Karpas-422 (cell line): ENCODE measurements at places on chromosomes 16 and 17.
A peak's percentile ranks its signal among the peaks of the same experiment; 100 is the strongest.

GRCh38 chr16:88477631-88478519 is 24.8 kb downstream of the ZFPM1 start:
- no peak overlapping the region for H3K4me3 ChIP-seq
- H3K4me1 ChIP-seq, result peaks cover 24% of the 10 kb centered on the region
- H3K36me3 ChIP-seq, result no peaks in the 10 kb centered on the region
- DNase-seq, result no peak
- no peaks in the 10 kb centered on the region for H3K27me3 ChIP-seq

DNA sequence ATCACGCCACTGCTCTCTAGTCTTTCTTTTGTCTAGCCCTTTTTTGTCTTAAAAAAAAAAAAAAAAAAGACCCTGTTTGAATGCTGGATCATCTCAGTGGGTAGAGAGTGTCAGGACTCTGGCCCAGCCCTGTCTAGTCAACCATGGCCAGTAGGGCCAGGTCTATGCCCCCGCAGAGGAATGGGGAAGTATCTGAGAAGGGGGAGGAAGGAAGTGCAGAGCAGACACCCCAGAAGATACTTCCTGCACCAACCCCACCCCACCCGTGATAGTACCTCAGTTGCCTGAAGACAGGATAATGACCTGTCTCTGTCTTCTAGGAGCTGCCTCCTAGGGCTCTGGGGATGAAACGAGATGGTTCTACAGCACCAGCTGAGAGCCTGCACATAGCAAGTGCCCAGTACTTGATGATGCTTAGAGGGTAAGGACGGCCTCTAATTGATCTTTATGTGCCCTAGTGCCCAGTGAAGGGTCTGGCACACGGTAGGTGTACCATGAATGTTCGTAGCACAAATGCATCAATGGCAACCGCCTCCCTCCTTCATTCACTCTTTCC is 55.4 kb downstream of the ABAT start:
- DNase-seq, result no peak
- no peaks in the 10 kb centered on the region for H3K4me1 ChIP-seq
- no peak overlapping the region for H3K27ac ChIP-seq
- H3K27me3 ChIP-seq, result no peaks in the 10 kb centered on the region
- H3K36me3 ChIP-seq, result no peaks in the 10 kb centered on the region

DNA sequence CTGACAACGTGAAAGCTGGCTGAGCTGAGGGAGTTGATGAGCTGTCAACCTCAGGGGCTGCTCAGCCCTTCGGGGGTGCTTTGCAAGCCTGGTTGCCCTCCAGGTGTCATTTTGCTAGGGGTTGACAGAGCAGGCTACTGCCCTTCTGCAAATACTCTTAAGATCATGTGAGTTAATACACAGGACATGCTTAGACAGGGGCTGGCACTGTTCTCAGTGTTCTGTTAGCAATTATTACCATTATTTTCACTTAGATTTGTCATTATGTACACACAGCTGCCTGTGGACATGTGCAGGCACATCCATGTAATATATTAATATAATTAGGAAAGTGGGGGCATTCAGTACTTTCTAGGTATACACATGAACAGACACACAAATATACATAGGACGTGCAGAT is 554.3 kb upstream of the HSBP1 start:
- no peaks in the 10 kb centered on the region for H3K36me3 ChIP-seq
- no peak overlapping the region for H3K27ac ChIP-seq
- no peak overlapping the region for H3K4me3 ChIP-seq
- H3K27me3 ChIP-seq, result no peaks in the 10 kb centered on the region

- DNase-seq, result no peak
- no peaks in the 10 kb centered on the region for H3K27me3 ChIP-seq
- H3K4me1 ChIP-seq, result no peaks in the 10 kb centered on the region
- no peak overlapping the region for H3K27ac ChIP-seq
These were observed 63.7 kb upstream of the SIAH1 start for GRCh38 chr16:48448841-48449481.

DNA sequence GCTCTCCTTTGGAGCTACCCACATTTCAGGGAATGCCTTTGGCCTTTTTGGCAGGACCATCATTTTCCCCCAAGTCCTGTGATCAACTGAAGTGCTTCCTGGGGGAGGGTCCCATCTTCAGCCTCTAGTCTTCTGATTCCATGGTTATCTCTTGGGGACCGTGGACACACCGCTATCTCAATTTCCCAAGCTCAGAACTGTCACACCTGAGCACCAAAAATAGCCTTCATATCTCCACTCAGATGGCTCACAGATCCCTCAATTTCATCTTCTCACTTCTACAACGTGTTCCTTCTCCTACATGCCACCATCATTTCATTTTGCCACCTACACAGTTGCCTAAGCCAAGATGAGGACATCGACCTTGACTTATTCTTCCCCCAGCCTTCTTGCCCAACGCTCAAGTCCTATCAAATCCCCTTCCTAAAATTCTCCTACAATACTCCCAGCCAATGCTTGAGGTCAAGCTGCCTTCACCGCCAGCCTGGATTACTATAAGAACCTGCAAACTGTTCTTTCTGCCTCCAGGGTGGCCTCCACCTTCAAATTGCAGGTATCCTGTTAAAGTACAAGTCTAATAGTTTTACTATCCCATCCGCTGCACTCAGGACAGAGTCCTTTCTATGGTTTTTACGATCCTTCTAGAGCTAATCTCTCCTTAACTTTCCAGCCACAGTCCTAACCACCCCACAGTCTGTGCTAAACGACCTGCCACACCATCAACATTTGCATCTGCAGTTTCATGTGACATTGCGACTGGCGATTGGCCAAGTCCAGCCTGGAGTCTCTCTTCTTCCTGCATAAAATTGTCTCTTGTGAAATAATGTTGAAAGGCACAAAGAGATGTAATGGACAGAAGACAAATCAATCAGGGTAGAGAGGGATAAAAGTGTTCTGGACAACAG is 6.2 kb downstream of the ATP6V0D1 start:
- H3K27ac ChIP-seq, result no peak overlapping the region
- peaks cover 21% of the 10 kb centered on the region for H3K4me1 ChIP-seq
- H3K36me3 ChIP-seq, result no peaks in the 10 kb centered on the region
- DNase-seq, result no peak
- no peaks in the 10 kb centered on the region for H3K27me3 ChIP-seq

DNA sequence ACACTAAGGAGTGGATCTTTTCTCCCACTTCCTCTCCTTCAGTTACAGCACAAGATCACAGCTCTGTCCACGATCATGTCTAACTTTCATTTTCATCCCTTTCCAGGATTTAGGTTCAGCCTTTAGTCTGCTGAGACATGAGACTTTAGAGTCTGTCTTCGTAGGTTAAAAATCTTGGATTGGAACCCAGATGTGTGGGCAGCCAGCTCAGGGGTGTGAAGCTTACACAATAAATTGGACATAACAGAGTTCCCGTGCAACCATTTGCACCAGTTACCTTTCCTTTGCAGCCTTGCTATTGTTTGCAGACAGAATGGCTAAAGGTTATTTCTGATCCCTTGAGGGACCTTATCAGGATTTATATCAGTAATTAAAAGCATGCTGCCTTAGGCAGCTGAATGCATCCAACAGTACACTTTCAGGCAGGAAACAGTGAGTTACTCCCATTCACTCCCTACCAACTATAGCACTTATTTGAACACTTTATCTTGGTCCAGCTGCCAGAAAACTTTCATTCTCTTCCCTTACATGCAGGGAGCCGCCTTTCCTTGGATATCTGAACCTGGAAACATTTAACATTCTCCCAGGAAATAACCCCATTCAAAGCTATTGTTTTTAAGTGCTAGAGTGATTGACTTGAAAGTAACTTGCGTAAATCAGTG is 87.3 kb downstream of the TMEM100 start:
- DNase-seq, result no peak
- no peaks in the 10 kb centered on the region for H3K36me3 ChIP-seq
- no peak overlapping the region for H3K4me3 ChIP-seq
- H3K27me3 ChIP-seq, result no peaks in the 10 kb centered on the region
- H3K27ac ChIP-seq, result no peak overlapping the region

DNA sequence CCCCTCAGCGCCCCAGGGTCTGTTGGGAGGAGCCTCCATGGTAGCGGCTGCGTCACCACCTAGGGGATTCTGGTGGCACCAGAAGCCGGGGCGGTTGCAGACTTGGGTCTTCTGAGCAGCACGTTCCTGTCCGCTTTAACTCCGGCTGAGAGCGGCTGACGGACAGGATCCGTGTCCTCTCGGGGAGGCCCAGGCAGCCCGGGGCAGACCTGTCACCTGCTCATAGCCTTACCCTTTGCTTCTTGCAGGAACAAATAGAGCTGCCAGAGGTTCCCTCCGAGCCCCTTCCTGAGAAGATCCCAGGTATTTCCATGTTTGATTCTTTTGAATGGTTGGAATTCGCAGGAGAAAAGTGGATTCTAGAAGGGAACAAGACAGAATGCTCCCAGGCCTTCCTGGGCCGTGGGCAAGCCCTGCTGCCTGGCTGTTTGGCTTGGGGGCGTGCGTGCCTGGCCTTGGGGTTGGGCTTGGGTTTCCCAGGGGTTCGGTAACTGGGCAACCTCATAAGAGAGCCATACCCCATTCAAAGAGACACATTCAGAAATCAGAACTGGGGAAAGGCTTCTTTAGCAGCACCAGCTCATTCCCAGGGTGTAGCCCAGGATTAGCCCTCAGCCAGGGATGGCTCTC is 6.6 kb downstream of the CHMP6 start:
- no peaks in the 10 kb centered on the region for H3K36me3 ChIP-seq
- DNase-seq, result no peak
- no peaks in the 10 kb centered on the region for H3K27me3 ChIP-seq
- no peak overlapping the region for H3K4me3 ChIP-seq

DNA sequence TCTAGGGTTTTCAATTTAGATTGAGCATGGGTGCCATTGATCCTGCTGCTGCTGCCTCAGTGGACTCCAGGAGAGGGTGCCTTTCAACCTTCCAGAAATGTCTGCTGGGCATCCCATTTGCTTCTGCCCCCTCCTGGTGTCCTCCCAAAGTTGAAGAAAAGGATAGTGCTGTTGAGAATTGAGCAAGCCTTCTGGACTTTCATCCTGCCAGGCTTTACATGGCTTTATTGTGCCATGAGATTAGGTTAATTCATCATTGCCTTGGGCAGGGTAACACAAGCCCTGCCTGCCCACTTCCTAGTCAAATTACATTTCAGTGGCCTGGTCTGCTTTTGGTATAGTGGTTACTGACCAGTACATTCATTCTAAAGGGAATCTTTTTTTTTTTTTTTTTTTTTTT is 17.9 kb upstream of the TANGO6 start:
- H3K4me3 ChIP-seq, result no peak overlapping the region
- DNase-seq, result no peak
- H3K27ac ChIP-seq, result no peak overlapping the region
- peaks cover 5% of the 10 kb centered on the region for H3K4me1 ChIP-seq

DNA sequence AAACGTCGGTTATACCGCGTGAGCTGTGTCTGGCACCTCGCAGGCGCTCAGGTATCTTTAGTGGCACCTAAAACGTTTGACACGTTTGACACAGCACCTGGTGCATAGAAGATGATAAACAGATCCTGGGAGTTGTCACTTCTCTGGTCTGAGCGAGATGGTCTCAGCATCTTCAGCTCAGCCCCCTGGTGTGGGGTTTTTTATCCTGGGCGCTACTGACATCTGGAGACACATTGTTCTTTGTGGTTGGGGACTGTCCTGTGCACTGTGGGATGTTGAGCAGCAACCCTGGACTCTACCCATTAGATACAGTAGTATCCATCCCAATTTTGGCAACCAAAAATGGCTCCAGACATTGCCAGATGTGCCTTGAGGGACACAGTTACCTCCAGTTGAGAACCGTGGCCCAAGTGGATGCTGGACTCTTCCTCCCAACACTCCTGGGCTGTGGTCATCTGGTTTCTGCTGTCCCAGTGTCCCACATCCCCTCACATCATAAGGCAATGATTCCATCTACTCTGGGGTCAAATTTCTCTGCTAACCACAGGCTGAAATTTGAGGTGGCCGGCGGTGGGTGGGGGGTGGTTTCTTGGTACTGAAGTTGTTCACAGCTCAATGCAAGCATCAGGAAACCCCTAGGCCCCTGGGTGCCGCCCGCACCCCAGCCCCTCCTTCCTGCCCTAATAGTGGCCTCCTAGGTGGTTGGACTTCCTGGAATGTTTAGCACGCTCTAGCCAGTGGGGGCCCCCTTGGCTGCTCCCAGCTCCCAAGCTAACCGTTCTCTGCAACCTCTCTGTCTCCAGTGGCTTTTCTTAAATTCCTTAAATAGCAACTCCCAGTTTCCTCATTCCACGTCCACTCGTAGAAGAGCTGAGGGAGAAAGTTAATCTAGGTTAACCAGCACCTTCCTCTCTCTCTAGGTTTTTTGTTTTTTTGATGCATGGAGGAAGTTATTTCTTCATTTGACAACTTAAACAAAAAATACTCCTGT is 124.8 kb downstream of the ABCC1 start:
- H3K4me1 ChIP-seq, result no peaks in the 10 kb centered on the region
- H3K27ac ChIP-seq, result no peak overlapping the region

GRCh38 chr17:19935169-19935568 is 42.5 kb downstream of the AKAP10 start:
- no peaks in the 10 kb centered on the region for H3K4me1 ChIP-seq
- no peak for DNase-seq
- no peaks in the 10 kb centered on the region for H3K27me3 ChIP-seq
- no peak overlapping the region for H3K27ac ChIP-seq

GRCh38 chr17:11539637-11540036 is 58.6 kb upstream of the DNAH9 start:
- H3K27me3 ChIP-seq, result no peaks in the 10 kb centered on the region
- H3K4me3 ChIP-seq, result no peak overlapping the region

GRCh38 chr16:89315791-89316581 is 98.5 kb downstream of the ZNF778 start:
- H3K36me3 ChIP-seq, result no peaks in the 10 kb centered on the region
- no peaks in the 10 kb centered on the region for H3K27me3 ChIP-seq
- no peak overlapping the region for H3K27ac ChIP-seq
- H3K4me3 ChIP-seq, result no peak overlapping the region
- peak; percentile 57 for DNase-seq

GRCh38 chr17:13594762-13595598 is 6.7 kb downstream of the HS3ST3A1 start:
- no peaks in the 10 kb centered on the region for H3K4me1 ChIP-seq
- H3K27ac ChIP-seq, result no peak overlapping the region
- H3K36me3 ChIP-seq, result no peaks in the 10 kb centered on the region
